ENCODE measurements at places on chromosomes 6 and 20.

- no peak overlapping the region for H3K4me3 ChIP-seq
- no peak for DNase-seq
- H3K27me3 ChIP-seq = no peaks in the 10 kb centered on the region
- no peaks in the 10 kb centered on the region for H3K4me1 ChIP-seq
- no peak overlapping the region for H3K27ac ChIP-seq
- no peaks in the 10 kb centered on the region for H3K36me3 ChIP-seq
Measured at GRCh38 chr20:37438464-37439222, 82.4 kb upstream of the NNAT start.

- H3K4me1 ChIP-seq = peaks cover 2% of the 10 kb centered on the region
- no peak overlapping the region for H3K27ac ChIP-seq
- H3K27me3 ChIP-seq = no peaks in the 10 kb centered on the region
- no peak for DNase-seq
- no peak overlapping the region for H3K4me3 ChIP-seq
Measured at GRCh38 chr6:159931846-159932245, 37.0 kb upstream of the IGF2R start.

GRCh38 chr20:24737212-24737850 is 211.7 kb upstream of the CST7 start:
- peaks cover 7% of the 10 kb centered on the region for H3K4me1 ChIP-seq
- H3K27me3 ChIP-seq = no peaks in the 10 kb centered on the region
- no peaks in the 10 kb centered on the region for H3K36me3 ChIP-seq
- no peak overlapping the region for H3K27ac ChIP-seq

DNA sequence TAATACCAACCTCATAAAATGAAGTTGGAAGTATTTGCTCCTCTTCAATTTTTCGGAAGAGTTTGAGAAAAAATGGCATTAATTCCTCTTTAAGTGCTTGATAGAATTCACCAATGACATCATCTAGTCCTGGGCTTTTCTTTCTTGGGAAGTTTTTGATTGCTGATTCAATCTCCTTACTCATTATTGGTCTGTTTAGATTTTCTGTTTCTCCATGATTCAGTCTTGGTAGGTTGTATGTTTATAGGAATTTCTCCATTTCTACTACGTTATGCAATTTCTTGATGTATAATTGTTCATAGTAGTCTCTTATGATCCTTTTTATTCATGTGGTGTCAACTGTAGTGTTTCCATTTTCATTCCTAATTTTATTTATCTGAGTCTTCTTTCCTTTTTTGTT is 176.9 kb upstream of the PRND start:
- no peak overlapping the region for H3K27ac ChIP-seq
- peaks cover 16% of the 10 kb centered on the region for H3K27me3 ChIP-seq
- no peak for DNase-seq
- H3K4me1 ChIP-seq = no peaks in the 10 kb centered on the region
- no peaks in the 10 kb centered on the region for H3K36me3 ChIP-seq

DNA sequence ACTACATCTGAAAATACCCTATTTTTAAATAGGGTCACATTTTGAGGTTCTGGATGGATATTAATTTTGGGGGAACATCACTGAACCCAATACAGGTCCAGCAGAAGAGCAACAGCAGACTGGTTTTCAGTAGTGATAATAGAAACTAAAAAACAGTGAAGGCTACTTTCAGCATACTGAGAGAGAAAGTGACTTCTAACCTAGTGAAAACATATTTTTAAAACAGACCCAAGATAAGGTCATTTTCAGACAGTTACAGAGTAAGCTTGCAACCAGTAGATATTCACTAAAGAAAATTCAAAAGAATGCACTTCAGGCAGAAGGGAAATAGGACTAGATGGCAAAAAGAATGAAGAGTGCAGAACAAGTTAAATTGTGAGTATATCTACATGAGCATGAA is 42.0 kb upstream of the TMEM244 start:
- H3K36me3 ChIP-seq = no peaks in the 10 kb centered on the region
- no peaks in the 10 kb centered on the region for H3K27me3 ChIP-seq
- no peak overlapping the region for H3K27ac ChIP-seq
- no peaks in the 10 kb centered on the region for H3K4me1 ChIP-seq
- DNase-seq = no peak

DNA sequence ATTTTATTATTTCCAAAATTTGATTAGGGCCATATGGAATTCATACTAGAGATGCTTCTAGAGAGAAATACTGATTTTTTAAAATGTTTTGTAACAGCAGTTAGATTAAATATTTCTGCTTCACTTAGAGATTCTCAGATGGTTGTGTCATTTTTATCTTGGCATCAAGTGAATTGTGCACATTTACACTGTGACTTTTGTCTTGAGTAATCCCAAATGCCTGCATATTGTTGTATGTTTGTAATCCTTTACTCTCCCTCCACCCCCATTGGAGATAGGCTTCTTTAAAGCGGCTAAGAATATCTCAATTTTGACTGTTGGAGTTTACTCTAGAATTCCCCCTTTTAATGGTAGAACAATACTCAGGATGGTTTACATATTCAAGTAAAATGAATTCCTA is 19.0 kb downstream of the STX16 start:
- H3K4me1 ChIP-seq = peaks cover 23% of the 10 kb centered on the region
- no peaks in the 10 kb centered on the region for H3K27me3 ChIP-seq
- no peak overlapping the region for H3K27ac ChIP-seq
- peaks cover 33% of the 10 kb centered on the region for H3K36me3 ChIP-seq

GRCh38 chr20:51277961-51278360 is 255.1 kb upstream of the KCNG1 start:
- DNase-seq = no peak
- no peak overlapping the region for H3K4me3 ChIP-seq
- no peaks in the 10 kb centered on the region for H3K36me3 ChIP-seq

GRCh38 chr6:49606721-49607390 is 29.8 kb downstream of the RHAG start:
- H3K4me1 ChIP-seq = no peaks in the 10 kb centered on the region
- H3K4me3 ChIP-seq = no peak overlapping the region
- H3K36me3 ChIP-seq = no peaks in the 10 kb centered on the region
- no peak overlapping the region for H3K27ac ChIP-seq
- peak; percentile 1 for DNase-seq

DNA sequence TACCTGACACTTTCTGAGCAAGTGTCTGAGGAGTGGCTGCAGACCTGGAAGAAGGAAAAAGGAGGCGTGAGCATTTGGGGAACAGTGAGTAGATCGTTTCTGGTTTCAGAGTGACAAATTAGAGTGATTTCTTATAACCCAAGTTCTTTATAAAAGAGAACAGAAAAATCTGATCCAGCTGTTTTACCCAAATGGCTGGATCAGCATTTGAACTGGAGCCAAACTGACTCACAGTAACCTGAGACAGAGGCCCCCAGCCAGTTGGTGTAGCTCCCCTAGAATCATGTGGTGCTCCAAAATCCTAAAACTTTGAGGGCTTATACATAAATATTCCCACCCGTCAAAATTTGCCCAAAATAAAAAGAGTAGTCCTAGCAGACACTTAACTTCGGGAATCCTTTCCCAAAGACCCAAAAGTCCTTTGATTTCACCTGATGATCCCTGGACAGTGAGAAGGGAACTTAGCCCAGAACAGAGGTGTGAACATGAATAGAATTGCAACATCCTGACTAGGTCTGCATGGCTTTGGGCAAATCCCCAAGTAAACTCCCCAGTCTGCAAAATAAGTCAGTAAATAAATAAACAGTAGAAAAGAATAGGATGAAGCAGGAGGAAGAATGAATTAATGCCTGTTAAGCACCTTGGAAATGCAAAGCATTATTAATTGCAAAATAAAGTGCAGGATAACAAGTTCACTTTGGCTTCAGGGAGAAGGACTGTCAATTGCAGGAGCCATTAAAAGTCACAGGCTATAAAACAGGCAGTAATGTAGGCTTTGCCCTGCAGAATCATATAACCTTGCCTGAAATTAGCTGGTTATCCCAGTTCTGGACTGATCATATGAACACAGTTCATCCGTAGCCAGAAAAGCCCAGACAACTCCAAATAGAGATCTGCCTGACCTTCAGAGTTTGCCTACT is 262.0 kb upstream of the JARID2 start:
- no peak overlapping the region for H3K4me3 ChIP-seq
- peaks cover 5% of the 10 kb centered on the region for H3K27me3 ChIP-seq
- no peak overlapping the region for H3K27ac ChIP-seq
- no peak for DNase-seq

DNA sequence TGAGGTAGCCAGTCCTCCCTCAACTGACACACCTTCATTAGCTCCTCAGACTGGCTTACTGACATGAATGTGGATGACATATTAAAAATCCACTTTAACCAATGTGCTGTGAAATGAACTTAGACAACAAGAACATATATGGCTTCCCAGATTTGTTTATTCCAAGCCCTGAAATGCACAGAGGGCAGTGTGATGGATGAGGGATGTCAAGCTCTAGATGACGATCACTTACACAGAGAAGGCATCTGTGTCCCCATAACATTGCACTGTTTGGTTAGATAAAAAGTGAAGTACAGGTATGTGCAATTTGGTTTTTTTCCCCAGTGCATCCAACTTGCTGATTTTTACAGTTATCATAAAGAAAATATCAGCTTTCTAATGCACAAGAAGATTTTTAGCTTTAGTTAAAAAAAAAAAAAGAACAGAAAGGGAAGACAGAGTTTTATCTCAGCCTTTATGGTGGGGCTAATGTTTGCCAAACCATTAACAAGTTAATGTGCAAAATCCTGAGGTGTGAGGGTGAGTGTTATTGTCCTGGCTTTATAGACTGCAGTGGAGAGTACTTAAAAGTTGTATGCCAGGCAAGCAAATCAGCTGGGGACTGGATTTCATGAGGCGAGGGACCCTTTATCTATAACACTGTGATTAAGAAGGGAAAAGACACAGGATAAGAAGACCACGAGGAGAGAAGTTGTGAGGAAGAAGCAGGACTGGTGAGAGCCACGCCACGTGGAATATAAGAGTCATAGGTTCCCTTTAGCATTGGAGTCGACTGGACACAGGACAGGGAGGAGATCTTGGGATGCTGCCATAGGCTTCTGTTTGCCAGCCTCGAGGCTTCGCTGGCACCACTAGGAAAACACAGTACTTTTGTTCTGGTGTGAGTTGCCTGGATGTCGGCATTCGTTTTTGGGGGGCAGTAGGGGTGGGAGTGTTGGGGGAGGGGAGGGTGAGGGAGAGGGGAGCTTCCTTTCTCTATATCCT is 90.0 kb upstream of the BACH2 start:
- H3K4me3 ChIP-seq = no peak overlapping the region
- H3K36me3 ChIP-seq = no peaks in the 10 kb centered on the region
- H3K4me1 ChIP-seq = peaks cover 26% of the 10 kb centered on the region
- no peak for DNase-seq

- H3K27me3 ChIP-seq = no peaks in the 10 kb centered on the region
- no peak for DNase-seq
- no peak overlapping the region for H3K27ac ChIP-seq
Measured at GRCh38 chr6:108677357-108677756, 116.6 kb downstream of the FOXO3 start.

GRCh38 chr6:22925304-22925835 is 356.0 kb downstream of the HDGFL1 start:
- H3K27ac ChIP-seq = no peak overlapping the region
- DNase-seq = no peak
- no peak overlapping the region for H3K4me3 ChIP-seq
- peaks cover 4% of the 10 kb centered on the region for H3K4me1 ChIP-seq
- no peaks in the 10 kb centered on the region for H3K36me3 ChIP-seq

DNA sequence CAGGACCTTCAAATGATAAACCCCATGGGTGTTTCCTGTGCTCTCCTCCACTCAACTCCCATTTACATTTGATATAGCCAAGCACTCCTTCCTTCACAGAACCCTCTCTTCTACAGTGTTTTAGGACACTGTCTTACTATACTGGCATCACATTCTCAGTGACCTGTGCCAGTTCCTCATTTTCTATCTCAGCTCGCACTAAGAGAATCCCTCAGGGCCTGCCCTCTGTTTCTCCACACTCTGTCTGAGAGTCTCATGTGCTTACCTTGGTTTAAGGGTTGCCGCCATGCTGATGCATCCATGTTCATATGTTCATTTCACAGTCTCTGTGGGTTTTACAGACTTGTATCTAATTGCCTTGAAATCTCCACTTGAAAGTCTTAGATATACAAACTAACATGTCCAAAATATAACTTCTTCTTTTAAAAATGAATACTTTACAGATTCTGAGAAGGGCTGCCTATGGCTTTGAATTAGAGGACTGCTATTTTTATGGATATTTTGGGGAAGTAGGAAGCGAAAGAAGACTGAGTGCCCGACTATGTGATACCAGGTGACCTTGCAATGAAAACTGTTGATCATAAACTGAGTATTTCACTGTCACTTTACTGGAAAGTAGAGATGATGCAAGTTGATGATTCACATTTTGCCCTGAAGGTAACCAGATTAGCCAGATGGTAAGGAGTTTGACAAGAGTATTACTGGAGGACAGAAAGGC is 153.1 kb upstream of the SIM1 start:
- no peak overlapping the region for H3K4me3 ChIP-seq
- H3K27me3 ChIP-seq = no peaks in the 10 kb centered on the region
- peaks cover 39% of the 10 kb centered on the region for H3K36me3 ChIP-seq

DNA sequence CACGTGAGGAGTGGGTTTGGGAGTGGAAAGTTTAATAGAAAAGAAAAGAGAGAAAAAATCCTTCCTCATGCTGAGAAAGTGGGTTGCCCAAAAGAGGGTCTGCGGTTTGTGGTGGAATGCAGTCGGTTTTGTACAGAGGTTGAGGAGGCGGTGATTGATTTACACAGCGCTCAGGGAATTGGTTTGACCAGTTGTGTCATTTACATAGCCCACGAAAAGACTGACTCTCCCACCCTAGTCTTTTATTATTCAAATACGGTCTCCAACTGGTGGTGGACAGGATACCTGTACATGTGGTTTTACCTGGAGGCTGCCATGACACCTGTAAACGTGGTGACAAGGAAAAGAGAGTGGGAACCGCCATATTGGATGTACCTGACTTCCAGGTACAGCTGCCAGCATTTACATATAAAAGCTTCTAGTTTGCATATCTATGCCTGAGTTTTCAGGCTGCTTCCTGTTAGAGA is 42.1 kb downstream of the HLA-DPB1 start:
- no peak overlapping the region for H3K27ac ChIP-seq
- H3K4me3 ChIP-seq = no peak overlapping the region
- peaks cover 17% of the 10 kb centered on the region for H3K27me3 ChIP-seq
- no peaks in the 10 kb centered on the region for H3K4me1 ChIP-seq
- no peak for DNase-seq
- H3K36me3 ChIP-seq = no peaks in the 10 kb centered on the region

DNA sequence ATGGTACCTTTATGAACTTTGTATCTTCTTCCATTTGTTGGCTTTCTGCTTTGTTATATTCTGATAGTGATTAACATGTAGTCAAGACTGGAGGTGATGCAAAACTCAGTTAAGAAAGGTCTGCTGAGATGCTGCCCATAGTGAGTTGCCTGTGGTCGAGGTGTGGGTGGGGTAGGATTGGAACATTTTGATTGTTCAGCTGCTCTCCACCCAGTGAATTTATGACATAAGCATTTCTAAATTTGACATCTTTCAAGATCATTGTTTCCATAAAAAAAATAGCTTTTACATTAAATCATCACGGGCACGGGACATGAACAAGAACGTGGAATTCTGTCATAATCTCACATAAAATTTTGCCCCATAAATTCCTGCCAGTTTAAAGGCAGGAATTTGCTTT is 146.6 kb upstream of the POU3F2 start:
- DNase-seq = no peak
- no peak overlapping the region for H3K27ac ChIP-seq
- no peaks in the 10 kb centered on the region for H3K4me1 ChIP-seq
- peaks cover 2% of the 10 kb centered on the region for H3K27me3 ChIP-seq
- H3K36me3 ChIP-seq = no peaks in the 10 kb centered on the region

Measured in immature natural killer cell (primary cell).